ENCODE measurements at places on chromosomes 12 and 14.
A peak's percentile ranks its signal among the peaks of the same experiment; 100 is the strongest.

GRCh38 chr12:116385486-116386217 lies 108.2 kb upstream of the MED13L start:
- H3K4me1 ChIP-seq: peaks cover 49% of the 10 kb centered on the region
- no peak for DNase-seq
- H3K27me3 ChIP-seq: no peaks in the 10 kb centered on the region
- H3K4me3 ChIP-seq: no peak overlapping the region

- no peaks in the 10 kb centered on the region for H3K36me3 ChIP-seq
- no peak overlapping the region for H3K27ac ChIP-seq
- no peak overlapping the region for H3K4me3 ChIP-seq
- no peak for DNase-seq
- no peaks in the 10 kb centered on the region for H3K27me3 ChIP-seq
- H3K4me1 ChIP-seq: no peaks in the 10 kb centered on the region
Measured at GRCh38 chr12:26863515-26863914, 30.5 kb upstream of the ITPR2 start.

DNA sequence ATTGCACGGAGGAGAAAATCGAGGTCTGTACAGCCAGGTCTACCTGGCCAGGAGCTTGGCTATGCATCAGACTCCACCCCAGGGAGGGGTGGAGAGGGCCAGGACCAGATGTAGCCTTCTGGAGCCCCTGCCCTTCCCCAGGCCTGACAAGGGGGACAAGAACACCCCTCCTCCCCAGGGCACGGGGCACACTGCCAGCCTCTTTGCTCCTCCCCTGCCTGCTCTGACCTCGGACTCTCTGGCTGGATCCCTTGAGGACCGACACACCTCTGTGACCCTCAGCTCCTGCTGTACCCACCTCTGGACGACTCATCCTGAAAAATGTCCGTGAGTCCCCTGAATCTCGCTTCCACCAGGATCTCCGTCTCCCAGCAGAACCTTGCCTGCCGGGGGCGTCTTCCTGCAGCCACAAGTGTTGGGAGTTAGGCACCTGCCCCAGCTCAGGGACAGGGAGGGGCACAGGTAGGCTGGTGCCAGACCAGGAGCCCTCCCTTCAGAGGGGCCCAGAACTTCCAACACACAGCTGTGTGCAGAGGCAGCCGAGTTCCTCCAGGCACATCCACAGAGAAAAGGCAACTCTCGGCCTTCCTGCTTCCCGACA lies 21.8 kb downstream of the AHNAK2 start:
- H3K4me1 ChIP-seq: no peaks in the 10 kb centered on the region
- H3K36me3 ChIP-seq: no peaks in the 10 kb centered on the region
- no peak overlapping the region for H3K27ac ChIP-seq

DNA sequence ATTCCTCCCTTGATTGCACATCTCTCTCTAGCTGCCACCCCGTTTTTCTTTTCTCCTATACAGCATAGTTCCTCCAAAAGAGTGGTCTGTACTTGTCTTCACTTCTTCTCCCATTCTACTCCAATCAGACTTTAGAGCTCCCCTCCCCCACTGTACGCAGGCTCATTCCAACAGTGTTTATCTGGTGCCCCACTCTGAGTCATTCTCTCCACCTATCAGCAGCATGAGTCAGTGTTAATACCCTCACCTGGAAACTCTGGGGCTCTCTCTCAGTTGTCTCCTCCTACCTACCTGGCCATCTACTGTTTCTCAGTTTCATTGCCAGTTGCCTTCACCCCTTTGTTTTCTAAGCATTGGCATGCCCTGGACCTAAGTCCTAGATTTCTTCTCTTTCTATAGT lies 175.1 kb upstream of the ARHGAP5 start:
- no peaks in the 10 kb centered on the region for H3K36me3 ChIP-seq
- no peak for DNase-seq
- no peak overlapping the region for H3K4me3 ChIP-seq
- H3K4me1 ChIP-seq: no peaks in the 10 kb centered on the region
- H3K27me3 ChIP-seq: no peaks in the 10 kb centered on the region

DNA sequence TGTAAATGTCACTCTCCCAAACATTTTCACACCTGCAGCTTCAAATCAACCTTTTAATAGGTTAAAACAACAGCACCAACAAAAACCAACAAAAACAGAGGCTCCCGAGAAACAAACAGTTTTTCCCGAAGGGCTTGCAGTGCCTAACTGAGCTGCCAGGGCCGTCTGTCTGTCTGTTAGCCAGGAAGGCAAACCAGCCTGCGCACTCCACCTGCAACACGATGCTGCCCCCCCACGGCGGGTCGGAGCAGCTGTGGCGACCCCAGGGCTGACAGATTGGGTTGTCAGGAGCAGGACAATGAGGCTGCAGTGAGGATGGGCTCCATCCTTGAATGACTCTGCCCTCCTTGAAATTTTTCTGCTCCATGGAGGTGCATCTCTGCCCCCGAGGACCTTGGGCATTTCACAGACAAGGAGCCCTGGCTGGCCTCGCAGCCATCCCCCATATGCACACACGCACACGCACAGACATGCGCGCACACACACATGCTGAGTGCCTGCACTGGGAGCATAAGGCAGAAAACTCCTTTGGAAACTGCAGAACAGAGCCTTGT lies 2.6 kb downstream of the RTL1 start:
- H3K27ac ChIP-seq: peak overlapping the region; percentile 60
- peaks cover 63% of the 10 kb centered on the region for H3K4me1 ChIP-seq
- H3K27me3 ChIP-seq: peaks cover 62% of the 10 kb centered on the region
- DNase-seq: peak; percentile 75
- peak overlapping the region; percentile 65 for H3K4me3 ChIP-seq
- peaks cover 21% of the 10 kb centered on the region for H3K36me3 ChIP-seq

DNA sequence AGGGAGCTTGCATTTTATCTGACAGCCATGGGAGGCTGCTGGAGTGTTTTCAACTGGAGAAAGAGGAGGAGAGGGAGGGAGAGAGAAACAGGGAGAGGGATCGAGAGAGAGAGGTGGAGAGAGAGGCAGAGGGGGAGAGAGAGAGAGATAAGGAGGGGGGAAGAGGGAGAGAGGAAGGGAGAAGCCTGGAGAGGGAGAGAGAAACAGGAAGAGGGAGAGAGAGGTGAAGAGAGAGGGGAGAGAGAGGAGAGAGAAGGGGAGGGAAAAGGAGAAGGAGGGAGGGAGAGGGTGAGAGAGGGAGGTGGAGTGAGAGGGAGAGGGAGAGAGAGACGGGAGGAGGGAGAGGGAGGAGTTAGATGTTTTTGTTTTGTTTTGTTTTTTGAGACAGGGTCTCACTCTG lies 45.6 kb downstream of the DNAH10 start:
- H3K36me3 ChIP-seq: no peaks in the 10 kb centered on the region
- peak overlapping the region; percentile 36 for H3K4me3 ChIP-seq
- no peak overlapping the region for H3K27ac ChIP-seq
- DNase-seq: no peak
- H3K27me3 ChIP-seq: peaks cover 15% of the 10 kb centered on the region

DNA sequence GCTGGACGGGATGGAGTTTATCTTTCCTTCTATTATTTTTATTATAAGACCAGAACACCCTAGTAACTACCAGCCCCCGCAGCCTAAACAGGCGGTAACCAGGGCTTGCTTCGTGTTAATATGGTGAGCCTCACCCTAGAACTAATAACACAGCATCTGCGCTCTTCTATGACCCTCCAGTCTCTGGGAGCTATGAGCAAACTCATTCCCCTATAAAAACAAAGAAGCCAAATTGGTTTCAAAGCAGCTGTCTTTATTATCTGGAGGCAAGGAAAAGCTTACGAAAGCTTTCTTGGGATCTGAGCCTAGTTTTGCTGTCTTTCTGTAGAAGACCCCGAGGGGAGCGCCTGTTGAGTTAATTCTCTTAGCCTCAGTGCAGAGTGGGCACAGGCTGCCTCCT lies 85.0 kb downstream of the TBX5 start:
- no peaks in the 10 kb centered on the region for H3K36me3 ChIP-seq
- H3K27me3 ChIP-seq: no peaks in the 10 kb centered on the region
- H3K4me1 ChIP-seq: peaks cover 9% of the 10 kb centered on the region

GRCh38 chr12:22477894-22478287 lies 66.5 kb downstream of the C2CD5 start:
- no peak overlapping the region for H3K27ac ChIP-seq
- no peak for DNase-seq
- no peaks in the 10 kb centered on the region for H3K27me3 ChIP-seq
- no peaks in the 10 kb centered on the region for H3K4me1 ChIP-seq
- H3K4me3 ChIP-seq: no peak overlapping the region
- H3K36me3 ChIP-seq: peaks cover 16% of the 10 kb centered on the region

- H3K4me3 ChIP-seq: no peak overlapping the region
- DNase-seq: no peak
- H3K27ac ChIP-seq: no peak overlapping the region
Measured at GRCh38 chr12:56578983-56579546, 51.1 kb downstream of the BAZ2A start.

- no peak overlapping the region for H3K27ac ChIP-seq
- peaks cover 4% of the 10 kb centered on the region for H3K27me3 ChIP-seq
- peaks cover 4% of the 10 kb centered on the region for H3K4me1 ChIP-seq
- no peak overlapping the region for H3K4me3 ChIP-seq
- no peaks in the 10 kb centered on the region for H3K36me3 ChIP-seq
Measured at GRCh38 chr12:54294152-54294952, 6.5 kb downstream of the NFE2 start.

DNA sequence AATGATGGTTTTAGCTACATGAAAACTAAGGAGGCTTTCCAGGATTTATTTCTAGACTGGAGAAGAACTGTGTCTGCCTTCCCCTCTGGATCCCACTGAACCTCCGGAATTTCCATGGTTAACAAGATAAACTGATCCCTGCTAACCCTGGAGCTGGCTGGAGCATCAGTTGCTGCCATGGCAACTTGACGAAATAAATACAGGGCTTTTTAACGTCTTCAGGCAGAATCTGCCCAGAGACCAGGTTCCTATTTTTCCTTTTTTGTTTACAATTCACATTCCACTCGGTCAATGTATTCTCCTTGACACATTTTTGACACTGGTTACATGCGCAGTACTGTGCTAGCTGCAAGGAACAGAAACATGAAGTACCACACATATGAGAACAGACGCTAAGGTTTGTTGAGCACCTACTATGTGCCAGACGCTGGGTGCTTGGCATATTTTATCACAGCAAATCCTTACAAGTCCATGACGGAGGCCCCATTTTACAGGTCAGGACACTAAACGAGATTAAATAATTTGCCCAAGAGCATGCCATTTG lies 1.7 kb downstream of the C14orf132 start:
- H3K36me3 ChIP-seq: peaks cover 7% of the 10 kb centered on the region
- H3K4me3 ChIP-seq: peak overlapping the region; percentile 81
- DNase-seq: no peak
- H3K27me3 ChIP-seq: peaks cover 49% of the 10 kb centered on the region
- peaks cover 26% of the 10 kb centered on the region for H3K4me1 ChIP-seq

DNA sequence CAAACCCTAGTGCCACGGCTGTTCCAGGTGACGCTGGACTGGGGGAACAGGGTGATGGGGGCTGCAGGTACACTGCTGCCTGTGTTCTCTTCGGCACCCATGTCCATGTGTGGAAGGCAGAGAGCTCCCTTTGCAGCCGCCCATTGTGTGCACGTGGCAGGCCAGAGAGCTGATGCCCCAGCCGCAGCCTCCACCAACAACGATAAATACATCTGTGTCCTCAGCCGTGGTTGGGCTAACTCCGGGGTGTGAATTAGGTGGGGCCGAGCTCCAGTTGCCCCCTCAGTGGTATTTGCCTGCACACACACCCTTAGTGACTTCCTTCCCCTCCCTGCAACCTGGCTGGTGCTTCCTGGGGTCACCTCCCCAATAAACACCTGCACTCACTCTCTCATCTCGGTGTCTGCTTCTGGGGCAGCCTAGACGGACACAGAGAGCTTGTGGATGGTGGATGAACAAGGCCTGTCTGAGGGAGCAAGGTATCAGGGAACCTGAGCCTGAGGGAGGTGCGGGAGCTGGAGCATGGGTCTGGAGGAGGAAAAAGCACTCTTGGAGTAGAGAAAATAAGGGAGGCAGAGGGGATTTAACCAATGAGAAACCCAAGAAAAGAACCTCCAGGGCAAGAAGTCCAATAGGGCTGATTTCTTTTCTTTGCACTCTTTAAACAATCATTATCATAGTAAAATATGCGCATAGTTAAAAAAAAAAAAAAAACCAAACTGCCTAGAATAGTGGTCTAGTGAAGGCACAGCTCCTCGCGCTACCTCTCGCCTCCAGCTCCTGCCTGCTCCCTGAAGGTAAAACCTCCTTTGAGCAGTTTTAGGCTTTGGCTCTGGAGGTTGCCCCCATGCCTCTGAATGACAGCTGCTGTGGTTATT lies 112.6 kb downstream of the ZNF664 start:
- peak overlapping the region; percentile 70 for H3K27ac ChIP-seq
- H3K4me1 ChIP-seq: peaks cover 26% of the 10 kb centered on the region
- no peak for DNase-seq
- peaks cover 3% of the 10 kb centered on the region for H3K27me3 ChIP-seq
- no peak overlapping the region for H3K4me3 ChIP-seq

GRCh38 chr12:68538726-68539614 lies 71.7 kb upstream of the RAP1B start:
- H3K4me1 ChIP-seq: peaks cover 25% of the 10 kb centered on the region
- peak overlapping the region; percentile 31 for H3K4me3 ChIP-seq
- peaks cover 16% of the 10 kb centered on the region for H3K36me3 ChIP-seq
- peaks cover 20% of the 10 kb centered on the region for H3K27me3 ChIP-seq
- DNase-seq: peak; percentile 51

DNA sequence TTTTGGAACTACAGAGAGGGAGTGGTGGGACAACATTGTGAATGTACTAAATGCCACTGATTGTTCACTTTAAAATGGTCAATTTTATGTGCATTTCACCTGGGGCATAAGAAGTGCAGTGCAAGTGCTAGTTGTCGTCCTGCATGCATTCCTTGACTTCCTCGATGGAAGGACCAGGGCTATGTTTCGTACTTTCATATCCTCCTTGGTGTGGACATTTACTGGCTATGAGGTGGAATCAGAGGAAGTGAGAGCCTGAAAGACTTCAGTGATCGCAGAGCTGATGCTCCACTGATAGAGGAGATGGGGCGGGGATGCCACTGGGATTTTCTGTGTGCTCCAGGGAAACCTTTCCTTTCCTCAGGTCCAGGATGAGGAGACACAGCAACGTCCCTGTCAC lies 54.1 kb upstream of the DDX11 start:
- peaks cover 14% of the 10 kb centered on the region for H3K36me3 ChIP-seq
- no peaks in the 10 kb centered on the region for H3K27me3 ChIP-seq
- H3K4me1 ChIP-seq: peaks cover 43% of the 10 kb centered on the region
- H3K4me3 ChIP-seq: no peak overlapping the region
- DNase-seq: no peak

- no peaks in the 10 kb centered on the region for H3K27me3 ChIP-seq
- H3K4me3 ChIP-seq: no peak overlapping the region
- no peak overlapping the region for H3K27ac ChIP-seq
- no peaks in the 10 kb centered on the region for H3K36me3 ChIP-seq
- peaks cover 12% of the 10 kb centered on the region for H3K4me1 ChIP-seq
- peak; percentile 49 for DNase-seq
Measured at GRCh38 chr14:75303381-75303789, 24.8 kb downstream of the FOS start.

GRCh38 chr12:123391546-123392343 lies 7.8 kb downstream of the KMT5A start:
- peaks cover 33% of the 10 kb centered on the region for H3K27me3 ChIP-seq
- no peak overlapping the region for H3K4me3 ChIP-seq
- no peak overlapping the region for H3K27ac ChIP-seq

GRCh38 chr12:111656016-111656415 lies 29.7 kb downstream of the BRAP start:
- peaks cover 54% of the 10 kb centered on the region for H3K36me3 ChIP-seq
- H3K4me3 ChIP-seq: no peak overlapping the region
- no peak overlapping the region for H3K27ac ChIP-seq
- no peaks in the 10 kb centered on the region for H3K27me3 ChIP-seq
- H3K4me1 ChIP-seq: no peaks in the 10 kb centered on the region
- DNase-seq: no peak

GRCh38 chr14:52951681-52952554 lies 1.1 kb upstream of the FERMT2 start:
- peaks cover 45% of the 10 kb centered on the region for H3K4me1 ChIP-seq
- peaks cover 8% of the 10 kb centered on the region for H3K36me3 ChIP-seq
- peak overlapping the region; percentile 74 for H3K4me3 ChIP-seq
- peak; percentile 51 for DNase-seq
- peak overlapping the region; percentile 91 for H3K27ac ChIP-seq

GRCh38 chr14:68278576-68279436 lies 459.2 kb downstream of the RAD51B start:
- no peak overlapping the region for H3K4me3 ChIP-seq
- peaks cover 6% of the 10 kb centered on the region for H3K27me3 ChIP-seq
- H3K27ac ChIP-seq: no peak overlapping the region

Data from WTC11 (cell line).